ENCODE measurements at places on chromosomes 12 and 14.

DNA sequence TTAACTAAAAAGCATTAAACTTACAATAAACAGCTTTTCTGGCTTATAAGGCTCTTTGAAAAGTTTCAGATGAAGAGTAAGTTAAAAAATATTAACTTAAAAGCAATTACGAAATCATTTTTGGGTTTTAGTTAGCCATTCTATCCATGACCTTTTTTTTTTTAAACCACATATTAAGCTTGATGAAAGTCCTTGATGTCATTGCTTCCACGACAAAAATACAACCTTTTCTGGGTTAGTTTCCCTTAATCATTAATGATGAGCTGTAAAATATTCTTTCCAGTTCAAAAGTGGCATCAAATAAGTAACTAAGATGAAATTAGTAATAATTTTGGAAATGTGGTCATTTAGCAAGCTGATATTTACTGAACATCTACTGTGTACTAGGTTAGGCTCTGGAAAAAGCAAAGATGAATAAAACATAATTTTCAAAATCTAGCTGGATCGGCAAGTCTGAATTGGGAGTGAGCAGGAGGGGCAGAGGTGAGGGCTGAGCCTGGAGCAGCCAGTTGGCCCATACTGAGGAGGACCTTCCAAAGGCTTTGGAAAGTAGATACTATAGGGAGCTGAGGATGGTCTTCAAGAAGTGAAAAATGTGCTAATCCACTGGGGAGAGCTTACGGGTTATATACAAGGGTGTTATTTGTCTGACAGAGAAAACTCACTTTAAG, 345.2 kb downstream of the ZFP36L1 start:
- DNase-seq, result no peak

DNA sequence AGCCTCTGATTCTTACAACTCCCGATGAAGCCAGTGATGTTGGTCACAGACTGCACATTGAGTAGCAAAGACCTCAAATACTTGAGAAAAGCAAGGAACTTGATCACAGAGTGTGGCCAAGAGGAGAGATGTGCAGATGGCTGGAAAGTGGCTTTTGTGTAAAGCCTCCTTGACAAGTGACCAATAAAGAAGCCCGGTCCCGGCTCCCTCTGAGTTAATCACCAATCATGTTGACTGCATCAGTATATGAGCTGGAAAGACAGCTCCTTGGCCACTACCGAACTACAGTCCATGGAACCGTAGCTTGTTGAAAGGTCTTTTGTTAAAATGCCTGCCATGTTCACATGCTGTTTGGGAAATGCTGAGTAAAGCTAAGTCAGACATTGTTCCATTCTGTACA, 23.7 kb upstream of the SERPINA6 start:
- DNase-seq, result no peak

DNA sequence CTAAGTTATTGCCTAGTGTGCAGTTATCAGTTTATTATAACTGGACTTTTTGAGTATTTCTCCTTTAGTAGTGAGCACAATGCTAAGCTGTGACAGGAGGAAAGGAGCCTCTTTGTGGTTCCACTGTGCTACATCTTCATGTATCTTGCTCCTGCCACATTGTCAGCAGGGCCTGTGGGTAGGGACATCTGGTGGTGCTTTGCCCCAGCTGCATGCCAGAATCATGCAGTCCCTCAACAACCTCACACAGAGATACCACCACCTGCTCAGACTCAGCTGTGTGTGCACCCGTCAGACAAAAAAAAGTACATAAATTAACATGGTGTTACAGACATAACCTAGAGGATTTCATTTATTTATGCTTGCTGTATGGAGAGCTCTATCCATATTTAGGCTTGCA, 51.1 kb downstream of the MIS18BP1 start:
- no peak for DNase-seq

- no peak for DNase-seq
Measured at GRCh38 chr12:116590561-116590960, 31.4 kb downstream of the MAP1LC3B2 start.

GRCh38 chr12:26128168-26128567, 3.3 kb upstream of the BHLHE41 start:
- DNase-seq, result no peak

DNA sequence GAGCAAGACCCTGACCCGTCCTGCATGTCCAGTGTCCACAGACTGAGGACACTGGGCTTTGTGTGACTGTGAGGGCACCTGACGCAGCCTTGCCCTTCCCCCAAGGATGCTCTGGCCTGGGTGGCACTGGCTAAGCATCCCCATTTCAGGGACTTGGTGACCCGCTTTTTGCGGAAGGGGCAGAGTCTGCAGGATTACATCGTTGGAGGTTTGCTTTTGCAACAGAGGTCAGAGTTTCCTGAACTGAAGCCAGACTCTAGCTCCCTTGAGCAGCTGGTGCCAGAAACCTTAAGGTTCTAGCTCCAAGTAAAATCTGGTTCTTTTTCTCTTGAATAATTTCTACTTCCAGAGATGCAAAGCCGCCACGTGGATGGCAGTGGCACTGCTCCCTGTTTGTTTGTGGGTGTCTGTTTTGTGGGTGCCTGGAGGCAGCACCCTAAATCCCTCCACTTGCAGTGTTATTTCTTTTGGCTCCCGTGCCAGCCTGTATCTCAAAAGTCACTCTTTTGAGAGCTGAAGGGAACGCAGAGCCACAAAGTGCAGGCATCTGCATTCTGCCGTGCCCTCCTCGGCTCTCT, 184.7 kb downstream of the TSPAN9 start:
- DNase-seq, result no peak

DNA sequence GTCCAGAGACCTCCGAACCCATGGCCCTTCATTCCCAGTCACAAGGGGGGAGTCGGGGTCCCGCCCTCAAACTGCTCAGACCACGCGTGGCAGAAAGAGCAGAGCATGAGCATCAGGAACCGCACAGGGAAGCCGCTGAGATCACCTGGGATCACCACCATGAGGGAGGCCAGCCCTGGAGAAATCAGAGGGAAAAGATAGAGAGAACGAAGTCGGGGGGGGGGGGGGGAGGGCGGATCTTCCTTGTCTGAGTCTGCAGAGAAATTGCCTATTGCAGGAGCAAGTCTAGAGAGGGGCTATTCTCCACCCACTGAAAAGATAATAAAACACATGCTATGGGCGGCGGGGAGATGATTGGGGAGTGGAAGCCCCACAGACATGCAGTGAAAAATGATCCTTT, 884 bp upstream of the TMEM132C start:
- no peak for DNase-seq

- DNase-seq, result no peak
Measured at GRCh38 chr14:80504781-80505180, 293.5 kb upstream of the DIO2 start.

All from memory B cell (primary cell).